Stimulated activated naive CD4-positive, alpha-beta T cell (primary cell): ENCODE measurements at places on chromosomes 5 and 9.

DNA sequence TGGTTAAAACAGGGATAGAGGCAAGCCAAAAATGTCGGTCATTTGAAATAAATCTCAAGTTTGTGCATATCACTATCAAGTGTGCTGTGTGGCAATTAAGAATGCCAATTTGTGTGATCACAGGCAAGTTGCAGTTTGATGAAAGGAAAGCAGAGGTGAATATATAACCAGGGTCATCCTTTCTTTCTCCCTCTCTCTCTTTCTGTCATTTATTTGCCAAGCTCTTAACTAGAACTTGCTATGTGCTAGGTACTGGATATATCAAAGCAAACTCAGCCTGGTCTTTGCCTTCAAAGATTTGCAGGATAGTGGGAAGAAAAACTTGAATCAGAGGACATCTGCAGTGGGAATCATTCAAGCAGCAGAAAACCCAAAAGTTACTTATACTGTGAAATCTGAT lies 22.0 kb downstream of the PDCD1LG2 start:
- no peak for DNase-seq

DNA sequence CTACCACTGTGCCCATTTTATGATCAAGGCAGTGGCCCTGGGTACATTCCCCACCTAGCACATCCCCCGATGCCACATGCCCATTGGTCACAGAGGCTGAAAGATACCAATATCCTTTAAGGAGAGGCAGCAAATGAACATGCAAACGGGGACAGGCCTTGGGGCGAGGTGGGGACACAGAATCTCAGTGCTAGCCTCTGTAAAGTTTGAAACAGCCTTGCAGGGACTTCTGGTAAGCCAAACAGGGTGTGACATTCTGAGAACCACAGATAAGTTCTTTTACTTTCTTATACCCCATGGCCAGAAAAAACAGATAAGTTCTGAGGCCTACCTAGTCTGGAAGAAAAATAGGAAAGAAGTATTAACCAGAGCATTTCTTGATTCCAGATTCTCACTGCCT lies 60.5 kb downstream of the ACER2 start:
- no peak for DNase-seq

GRCh38 chr9:582775-583174 lies 258.7 kb upstream of the DMRT1 start:
- DNase-seq, result no peak

GRCh38 chr5:90406466-90406865 lies 3.1 kb downstream of the CETN3 start:
- DNase-seq, result no peak

DNA sequence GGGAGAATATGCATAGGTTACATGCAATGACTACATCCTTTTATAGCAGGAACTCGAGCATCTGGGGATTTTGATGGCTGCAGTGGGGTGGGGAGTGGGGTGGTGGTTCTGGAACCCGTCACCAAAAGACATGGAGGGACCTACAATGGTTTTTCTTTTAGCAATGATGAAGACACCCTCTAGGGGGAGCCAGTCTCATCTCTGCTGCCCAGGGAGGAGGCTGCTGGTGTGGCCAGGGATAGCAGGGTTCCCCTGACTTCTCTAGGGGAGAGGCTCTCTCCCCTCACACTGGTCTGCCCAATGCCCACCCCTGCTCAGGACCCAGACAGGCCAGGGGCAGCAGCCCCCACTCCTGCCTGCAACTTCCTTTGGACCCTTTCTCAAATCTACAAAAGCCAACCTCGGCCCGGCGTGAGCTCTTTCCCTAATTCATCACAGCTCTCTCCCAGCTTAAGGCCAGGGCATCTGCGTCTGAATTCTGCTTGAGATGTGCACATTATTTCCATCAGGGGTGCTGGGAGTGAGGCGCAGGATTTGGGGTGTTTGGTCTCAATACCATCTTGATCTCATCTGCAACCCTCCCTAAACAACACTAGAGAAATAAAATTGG lies 73.6 kb upstream of the RETREG1 start:
- DNase-seq, result no peak

- DNase-seq, result no peak
Measured at GRCh38 chr9:89576404-89576839, 28.4 kb upstream of the GADD45G start.

DNA sequence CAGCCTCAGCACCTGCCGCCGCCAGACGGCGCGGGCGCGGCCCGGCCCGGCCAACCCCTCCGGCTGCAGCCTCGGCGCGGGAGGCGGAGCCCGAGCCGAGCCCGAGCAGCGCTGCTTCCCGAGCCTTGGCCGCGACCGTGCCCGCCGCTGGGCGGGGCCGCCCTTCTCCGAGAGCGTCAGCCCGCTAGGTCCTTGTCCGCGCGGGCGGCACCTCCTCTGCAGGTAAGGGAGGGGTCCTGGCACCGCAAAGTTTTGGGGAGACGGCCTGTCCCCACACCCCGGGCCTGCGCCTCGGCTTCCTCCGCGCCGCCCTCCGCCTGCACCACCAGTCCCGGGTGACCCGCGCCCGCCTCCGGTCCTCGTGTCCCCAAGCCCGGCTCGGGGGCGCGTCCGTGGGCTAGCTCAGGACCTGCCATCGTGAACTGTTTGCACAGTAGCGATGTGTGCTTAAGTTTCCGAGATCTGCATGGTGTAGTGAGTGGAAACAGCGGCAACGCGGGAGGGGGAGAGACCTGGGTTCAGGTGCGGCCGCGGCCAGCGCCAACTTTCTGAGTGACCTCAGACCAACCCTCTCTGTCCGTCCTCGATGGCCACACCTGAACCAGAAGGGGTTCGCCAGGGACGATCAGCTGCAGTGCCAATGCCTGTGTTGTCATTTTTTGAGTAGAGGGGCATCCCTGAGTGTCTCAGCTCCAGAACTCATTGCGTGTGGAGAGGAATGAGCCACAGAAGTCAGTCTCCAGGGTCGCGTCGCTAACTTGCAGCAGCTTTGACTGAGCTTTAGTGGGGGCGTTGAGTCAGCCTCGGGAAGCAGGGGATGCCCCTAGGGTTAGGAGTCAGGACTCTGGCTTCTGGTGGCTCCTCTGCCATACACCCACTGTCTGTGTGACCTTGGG lies at the start of gene FRMPD1:
Gene FRMPD1 (plus strand): TSS at position 82 of the 896 bp plus-strand sequence. CDS start 41,688 bp downstream, outside the sequence.
- DNase-seq, result no peak

DNA sequence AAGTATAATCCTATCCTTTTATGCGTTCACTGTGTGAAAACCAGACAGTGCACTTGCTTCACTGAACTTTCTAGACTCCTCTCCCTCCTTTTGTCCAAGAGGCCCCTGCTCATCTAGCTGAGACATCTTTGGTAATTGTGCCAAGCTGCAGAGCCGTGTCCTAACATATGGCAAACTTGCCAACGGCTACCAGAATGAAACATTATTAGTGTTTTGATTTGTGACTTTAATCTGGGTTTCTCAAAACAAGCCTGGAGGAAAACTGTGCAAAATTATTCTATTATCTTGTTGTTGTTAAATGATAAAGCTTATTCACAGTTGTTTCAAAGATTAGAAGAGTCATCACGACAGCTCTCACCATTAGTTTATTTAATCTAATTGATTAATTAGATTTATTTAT lies 79.0 kb upstream of the RETREG1 start:
- no peak for DNase-seq

DNA sequence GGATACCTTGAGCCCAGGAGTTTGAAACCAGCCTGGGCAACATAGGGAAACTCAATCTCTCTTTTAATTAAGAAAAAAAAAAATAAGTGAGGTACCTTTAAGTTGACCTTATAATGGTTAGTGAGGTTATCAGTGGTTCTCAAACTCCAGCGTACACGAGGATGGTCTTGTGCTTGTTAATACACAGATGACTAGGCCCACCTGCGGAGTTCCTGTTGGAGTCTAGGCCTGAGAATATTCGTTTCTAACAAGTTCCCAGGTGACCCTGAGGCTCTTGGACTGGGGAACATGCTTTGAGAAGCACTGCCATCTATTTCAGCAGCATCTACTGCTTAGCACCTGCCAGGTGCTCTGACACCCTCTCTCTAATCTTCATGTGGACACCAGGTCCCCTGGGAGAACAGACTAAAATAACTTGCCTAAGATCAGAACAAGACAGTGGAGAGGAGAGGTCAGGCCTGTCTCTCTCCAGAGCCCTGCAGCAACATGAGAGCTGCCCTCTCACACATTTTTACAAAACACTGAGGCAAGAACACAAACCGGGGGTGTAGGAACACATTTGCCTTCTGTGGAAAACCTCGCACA lies 24.6 kb downstream of the TLE1 start:
- no peak for DNase-seq

DNA sequence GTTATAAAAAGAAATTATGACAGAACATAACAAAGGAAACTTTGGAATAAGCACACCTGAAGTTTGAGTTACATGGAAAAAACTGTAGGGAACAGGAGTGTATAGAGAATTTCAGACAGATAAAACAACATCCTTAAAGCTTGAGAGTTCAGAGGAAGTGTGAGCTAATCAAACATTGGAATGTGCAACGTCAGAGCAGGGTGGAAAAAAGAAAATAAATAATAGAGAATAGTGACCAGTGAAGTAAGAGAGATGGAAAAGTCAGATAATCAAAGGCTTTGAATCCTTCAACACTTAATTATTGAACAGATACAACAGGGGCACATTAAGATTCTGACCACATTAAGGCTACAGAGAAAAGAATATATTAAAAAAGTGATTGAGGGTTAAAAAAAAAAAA lies 128.5 kb upstream of the CDH10 start:
- DNase-seq, result no peak

- no peak for DNase-seq
Measured at GRCh38 chr9:14769230-14769571, 46.7 kb upstream of the CER1 start.

- no peak for DNase-seq
Measured at GRCh38 chr5:136726506-136726905, 361.2 kb upstream of the TRPC7 start.

- DNase-seq, result no peak
Measured at GRCh38 chr5:22044229-22044628, 808.9 kb downstream of the CDH12 start.

- DNase-seq, result no peak
Measured at GRCh38 chr9:134051319-134051718, 16.5 kb downstream of the BRD3 start.

- DNase-seq, result no peak
Measured at GRCh38 chr5:112417931-112418658, 982 bp downstream of the EPB41L4A start.

- DNase-seq, result no peak
Measured at GRCh38 chr5:149550268-149550583, 1.0 kb downstream of the CSNK1A1 start.

GRCh38 chr5:55051357-55051756 lies 27.3 kb downstream of the GZMK start:
- DNase-seq, result no peak

- no peak for DNase-seq
Measured at GRCh38 chr5:77560677-77561263, 68.7 kb upstream of the WDR41 start.

GRCh38 chr9:73230251-73230650 lies 78.6 kb downstream of the ANXA1 start:
- no peak for DNase-seq

GRCh38 chr9:112174965-112175795 lies at the start of gene SUSD1:
Gene SUSD1 (minus strand): TSS chr9:112175297. CDS start chr9:112175235, 62 bp downstream.
- no peak for DNase-seq

GRCh38 chr9:35696520-35697215 lies 6.9 kb upstream of the TPM2 start:
- DNase-seq, result peak; percentile 7

DNA sequence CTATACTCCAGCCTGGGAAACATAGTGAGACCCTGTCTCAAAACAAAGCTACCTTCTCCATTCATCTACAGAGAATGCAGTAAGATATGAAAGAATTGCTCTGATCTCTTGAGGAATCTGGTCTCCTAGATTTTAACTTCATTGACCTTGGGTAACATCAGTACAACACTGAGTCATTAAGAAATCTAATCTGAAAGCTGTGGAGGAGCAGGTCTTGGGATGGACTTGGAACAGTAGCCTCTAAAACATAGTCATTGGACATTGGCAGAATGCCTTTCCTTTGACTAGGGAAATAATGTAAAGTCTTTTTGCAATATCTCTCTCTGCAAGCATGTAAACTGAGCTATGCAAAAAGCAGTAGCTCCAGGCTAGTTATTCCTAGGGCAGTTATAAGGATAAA lies 58.1 kb downstream of the KCNN2 start:
- DNase-seq, result no peak
